Bronchial smooth muscle cell (primary cell): ENCODE measurements at places on chromosomes 12 and 14. TPM values are rescaled to one million over a fixed set of nuclear protein-coding genes. Genes with fewer than 3 reads are reported as not detected.

DYRK4 gene
- 43.4 and 62.3 TPM in 2 replicates for total RNA-seq

ADCY4 gene
- total RNA-seq, result 1.4 and 9.3 TPM in 2 replicates

PPM1A gene
- 16.2 and 38.7 TPM in 2 replicates for total RNA-seq

TAS2R50 gene
- 1.5 and 1.7 TPM in 2 replicates for total RNA-seq

SPIC gene
- total RNA-seq, result not detected in 2 replicates

GPRC5A gene
- 7.6 and 7.9 TPM in 2 replicates for total RNA-seq

COX8C gene
- total RNA-seq, result not detected in 2 replicates

CFAP73 gene
- 0.09 TPM in 1 of 2 replicates, not detected in the other for total RNA-seq

CLEC7A gene
- not detected in 2 replicates for total RNA-seq

C1RL gene
- total RNA-seq, result 40.6 and 44.0 TPM in 2 replicates

RNASE7 gene
- not detected in 2 replicates for total RNA-seq

DHRS2 gene
- total RNA-seq, result 0.17 and 0.79 TPM in 2 replicates

MSRB3 gene
- total RNA-seq, result 21.4 and 23.3 TPM in 2 replicates

UNC79 gene
- total RNA-seq, result 0.16 and 0.17 TPM in 2 replicates

GPR132 gene
- 0.32 and 1.0 TPM in 2 replicates for total RNA-seq

RNASE8 gene
- total RNA-seq, result not detected in 2 replicates

KCNK13 gene
- not detected in 2 replicates for total RNA-seq

LBHD2 gene
- total RNA-seq, result not detected in 2 replicates

FAM222A gene
- total RNA-seq, result under 0.01 and 0.09 TPM in 2 replicates

GPATCH2L gene
- total RNA-seq, result 44.4 and 64.7 TPM in 2 replicates

MFAP5 gene
- 17.5 and 106 TPM in 2 replicates for total RNA-seq

CCDC198 gene
- not detected in 2 replicates for total RNA-seq

PROX2 gene
- not detected in 2 replicates for total RNA-seq

GLIPR1L1 gene
- total RNA-seq, result not detected in 2 replicates

PLEKHG7 gene
- not detected in 2 replicates for total RNA-seq

FITM1 gene
- total RNA-seq, result 0.16 TPM in 1 of 2 replicates, not detected in the other

PACS2 gene
- total RNA-seq, result 41.1 and 52.3 TPM in 2 replicates

ZDHHC22 gene
- not detected in 2 replicates for total RNA-seq

NDRG2 gene
- total RNA-seq, result 0.52 TPM in 1 of 2 replicates, not detected in the other

PDZRN4 gene
- under 0.01 TPM in 1 of 2 replicates, not detected in the other for total RNA-seq

INHBC gene
- not detected in 2 replicates for total RNA-seq

GPHB5 gene
- not detected in 2 replicates for total RNA-seq

GON7 gene
- total RNA-seq, result 15.4 and 17.0 TPM in 2 replicates

MYO1H gene
- total RNA-seq, result not detected in 2 replicates

EML1 gene
- total RNA-seq, result 84.0 and 251 TPM in 2 replicates

GYS2 gene
- total RNA-seq, result not detected in 2 replicates

TMEM120B gene
- 6.1 and 7.6 TPM in 2 replicates for total RNA-seq

EID3 gene
- 9.1 and 9.5 TPM in 2 replicates for total RNA-seq

NOVA1 gene
- 4.7 and 7.3 TPM in 2 replicates for total RNA-seq

PPP1R36 gene
- total RNA-seq, result 0.69 and 0.79 TPM in 2 replicates

CCDC175 gene
- not detected in 2 replicates for total RNA-seq

PAX9 gene
- under 0.01 TPM in 2 replicates for total RNA-seq

AMHR2 gene
- total RNA-seq, result not detected in 2 replicates

POTEG gene
- total RNA-seq, result not detected in 2 replicates
